ENCODE measurements at places on chromosomes 6 and 20. TPM values are rescaled to one million over a fixed set of nuclear protein-coding genes. Genes with fewer than 3 reads are reported as not detected.

MYLK4 gene
- 0.73 TPM for total RNA-seq

NHLRC1 gene
- total RNA-seq: 0.92 TPM

DNA sequence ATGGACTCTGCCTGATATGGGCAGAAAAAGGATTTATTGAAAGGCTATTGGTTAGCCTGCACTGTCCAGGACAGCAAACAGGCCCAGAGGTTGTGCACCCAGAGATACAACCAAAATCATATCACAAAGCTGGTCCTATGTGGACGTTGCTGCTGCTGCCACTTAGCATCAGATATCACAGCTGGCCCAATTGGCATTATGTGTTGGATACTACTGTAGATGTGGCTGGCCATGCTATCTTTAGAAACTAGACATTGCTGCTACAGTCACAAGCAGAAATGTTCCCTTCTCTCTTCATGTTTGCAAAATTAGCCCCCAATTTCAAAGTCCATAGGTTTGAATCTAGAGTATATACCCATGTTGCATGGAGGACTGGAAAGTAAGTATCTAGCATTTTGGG lies 42.2 kb upstream of the CEP85L start:
- DNase-seq: no peak

DNA sequence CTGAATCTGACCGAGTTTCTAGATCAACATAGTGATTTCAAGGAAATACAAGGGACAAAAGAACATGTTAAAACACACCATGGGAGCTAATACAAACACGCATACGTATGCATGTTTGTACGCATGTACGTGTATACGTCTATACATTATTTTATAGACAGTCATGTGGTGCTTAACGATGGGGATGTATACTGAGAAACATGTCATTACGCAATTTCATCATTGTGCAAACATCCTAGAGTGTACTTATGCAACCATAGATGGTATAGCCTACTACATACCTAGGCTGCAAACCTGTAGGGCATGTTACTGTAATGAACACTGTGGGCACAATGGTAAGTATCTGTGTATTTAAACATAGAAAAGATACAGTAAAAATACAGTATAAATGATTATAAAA lies 25.0 kb upstream of the NELFCD start:
- no peak for DNase-seq

GRCh38 chr6:63968650-63969049 lies 333.0 kb downstream of the PHF3 start:
- DNase-seq: no peak

SNPH gene
- 2.4 TPM for total RNA-seq

DNA sequence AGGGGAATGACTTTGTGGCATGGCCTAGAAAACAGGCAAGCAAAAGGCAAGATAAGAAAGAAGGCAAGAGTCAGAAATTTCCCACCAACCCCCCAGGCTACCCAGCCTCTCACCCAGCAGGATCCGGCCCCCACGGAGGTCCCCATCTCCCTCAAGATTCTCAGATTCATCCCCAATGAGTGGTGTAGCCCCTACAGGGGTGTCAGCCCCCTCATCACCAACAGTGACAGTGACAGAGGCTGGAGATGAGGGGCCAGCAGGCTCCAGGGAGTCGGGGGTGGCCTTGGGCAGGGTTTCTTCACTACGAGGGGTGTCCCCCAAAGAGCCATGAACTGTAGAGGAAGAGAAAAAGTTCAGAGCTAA lies 1.0 kb downstream of the EHMT2 start:
- no peak for DNase-seq

DNA sequence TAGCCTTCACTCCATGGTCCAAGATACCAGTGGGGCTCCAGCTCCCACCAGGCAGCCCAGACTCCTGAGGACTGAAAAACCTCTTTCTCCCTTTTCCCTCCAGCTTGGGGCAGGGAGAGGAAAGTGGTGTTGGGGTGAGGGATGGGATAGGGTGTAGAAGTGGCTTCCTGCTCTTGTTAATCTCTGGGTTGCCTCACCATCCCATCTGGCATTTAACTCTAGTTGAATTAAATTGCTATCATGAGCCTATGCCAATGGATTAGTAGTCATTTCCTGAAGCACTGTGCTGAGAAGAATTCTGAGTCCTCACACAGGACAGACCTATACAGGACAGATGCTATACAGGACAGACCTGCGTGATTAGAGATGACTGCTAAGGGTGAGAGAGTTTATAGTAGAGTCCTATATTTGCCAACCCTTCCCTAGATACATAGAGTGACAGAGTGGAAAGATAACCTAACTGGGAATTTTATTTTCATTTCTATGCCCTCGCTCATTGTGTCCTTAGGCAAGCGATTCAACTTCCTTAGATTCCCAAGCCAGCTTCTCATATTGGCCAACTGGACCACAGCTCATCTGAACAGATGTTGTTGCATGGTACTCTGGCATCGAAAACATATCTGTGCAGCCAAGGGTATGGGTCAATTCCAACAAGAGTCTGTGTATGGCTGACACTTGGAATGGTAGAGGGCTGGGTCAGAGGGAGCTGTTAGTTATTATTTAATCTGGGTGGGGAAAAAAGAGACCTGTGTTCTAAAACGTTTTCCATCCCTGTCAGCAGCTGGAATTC lies 42.8 kb downstream of the MCHR2 start:
- no peak for DNase-seq

- no peak for DNase-seq
These were observed 59.6 kb upstream of the NXT1 start for GRCh38 chr20:23290761-23291574.

DNA sequence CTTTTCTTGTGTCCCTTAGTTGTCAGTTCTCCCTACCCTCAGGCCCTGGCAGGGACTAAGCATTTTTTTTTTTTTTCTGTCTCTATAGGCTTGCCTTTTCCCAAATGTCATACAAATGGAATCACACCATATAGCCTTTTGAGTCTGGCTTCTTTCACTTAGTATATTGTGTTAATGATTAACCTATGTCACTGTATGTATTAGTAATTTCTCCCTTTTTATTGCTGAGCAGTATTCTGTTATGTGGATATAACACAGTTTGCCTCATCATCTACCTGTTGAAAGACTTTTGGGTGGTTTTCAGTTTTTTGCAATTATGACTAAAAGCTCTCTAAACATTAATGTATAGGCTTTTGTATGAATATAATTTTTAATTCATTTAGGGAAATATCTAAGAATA lies 16.0 kb upstream of the FBXO30 start:
- DNase-seq: no peak

GRCh38 chr20:38430679-38431325 lies 4.3 kb downstream of the SNHG17 start:
- no peak for DNase-seq

- no peak for DNase-seq
These were observed 508 bp upstream of the METTL24 start for GRCh38 chr6:110358553-110359160.

GRCh38 chr6:20559924-20560551 lies 25.8 kb downstream of the CDKAL1 start:
- DNase-seq: no peak

DNA sequence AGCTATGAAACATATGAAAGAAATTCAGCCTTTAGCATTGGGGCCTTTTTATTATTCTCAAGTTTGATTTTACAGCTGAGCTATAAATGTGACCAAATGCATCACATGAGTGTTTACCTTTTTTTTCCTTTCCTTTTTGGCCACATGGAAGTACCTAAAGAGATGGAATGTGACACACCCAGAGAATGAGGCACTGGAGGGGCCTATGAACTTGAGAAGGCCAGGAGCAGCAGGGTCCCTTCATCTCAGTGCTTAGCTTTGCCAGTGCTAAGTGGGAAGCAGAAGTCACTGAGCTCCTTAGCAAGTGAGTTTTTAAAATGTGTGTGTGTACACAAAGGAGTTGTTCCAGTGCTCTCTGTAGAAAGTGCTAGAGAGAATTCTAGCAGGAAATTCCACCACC lies 44.7 kb downstream of the RREB1 start:
- no peak for DNase-seq

WFDC13 gene
- not detected for total RNA-seq

RSPH4A gene
- 0.22 TPM for total RNA-seq

HLA-DRB5 gene
- 13.7 TPM for total RNA-seq

GRCh38 chr6:168228676-168229367 lies 90.8 kb downstream of the DACT2 start:
- DNase-seq: no peak

Data from Calu3 (cell line).